GM23248 (cell line): ENCODE measurements at places on chromosomes 6 and 20. TPM values are rescaled to one million over a fixed set of nuclear protein-coding genes. Genes with fewer than 3 reads are reported as not detected.

DNA sequence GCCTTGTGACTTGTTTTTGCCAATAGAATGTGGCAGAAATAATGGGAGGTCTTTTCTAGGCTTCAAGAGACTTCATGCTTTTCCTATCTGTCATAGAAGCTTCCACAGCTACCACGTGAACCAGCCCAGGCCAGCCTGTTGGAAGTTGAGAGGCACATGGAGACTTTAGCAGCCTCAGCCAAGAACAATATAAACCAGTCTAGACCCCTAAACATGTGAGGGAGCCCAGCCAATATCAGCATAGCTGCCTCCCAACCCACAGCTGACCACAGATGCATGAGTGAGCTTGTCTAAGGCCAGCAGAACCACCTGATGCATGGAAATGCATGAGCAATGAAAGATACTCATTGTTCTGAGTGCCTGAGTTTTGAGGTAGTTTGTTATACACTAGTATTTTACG, 540.7 kb upstream of the BTBD3 start:
- no peaks in the 10 kb centered on the region for H3K27me3 ChIP-seq
- no peaks in the 10 kb centered on the region for H3K36me3 ChIP-seq
- no peak overlapping the region for H3K4me3 ChIP-seq
- H3K27ac ChIP-seq: no peak overlapping the region
- H3K4me1 ChIP-seq: peaks cover 25% of the 10 kb centered on the region

- H3K36me3 ChIP-seq: no peaks in the 10 kb centered on the region
- no peak overlapping the region for H3K27ac ChIP-seq
Observed at GRCh38 chr20:2817341-2817726, 1.2 kb downstream of the TMEM239 start.

GRCh38 chr6:145507239-145507638, 228.1 kb downstream of the EPM2A start:
- no peaks in the 10 kb centered on the region for H3K36me3 ChIP-seq
- DNase-seq: no peak
- H3K27ac ChIP-seq: no peak overlapping the region
- no peaks in the 10 kb centered on the region for H3K27me3 ChIP-seq
- no peaks in the 10 kb centered on the region for H3K4me1 ChIP-seq

RHAG gene
- not detected in 2 replicates for total RNA-seq

- no peaks in the 10 kb centered on the region for H3K36me3 ChIP-seq
- no peaks in the 10 kb centered on the region for H3K27me3 ChIP-seq
- peak overlapping the region; percentile 90 for H3K27ac ChIP-seq
- peaks cover 58% of the 10 kb centered on the region for H3K4me1 ChIP-seq
Observed at GRCh38 chr20:39849664-39850063, 839.4 kb downstream of the MAFB start.

- peaks cover 65% of the 10 kb centered on the region for H3K36me3 ChIP-seq
- H3K27me3 ChIP-seq: no peaks in the 10 kb centered on the region
- DNase-seq: no peak
- H3K27ac ChIP-seq: peak overlapping the region; percentile 30; the same call in 1 of the 2 replicates
- H3K4me3 ChIP-seq: no peak overlapping the region
Observed at GRCh38 chr6:44250067-44250717, 3.3 kb downstream of the HSP90AB1 start.

GRCh38 chr6:25165800-25166199, 113.4 kb upstream of the CARMIL1 start:
- no peak overlapping the region for H3K27ac ChIP-seq
- no peaks in the 10 kb centered on the region for H3K27me3 ChIP-seq
- peaks cover 26% of the 10 kb centered on the region for H3K4me1 ChIP-seq
- no peaks in the 10 kb centered on the region for H3K36me3 ChIP-seq
- no peak overlapping the region for H3K4me3 ChIP-seq

DNA sequence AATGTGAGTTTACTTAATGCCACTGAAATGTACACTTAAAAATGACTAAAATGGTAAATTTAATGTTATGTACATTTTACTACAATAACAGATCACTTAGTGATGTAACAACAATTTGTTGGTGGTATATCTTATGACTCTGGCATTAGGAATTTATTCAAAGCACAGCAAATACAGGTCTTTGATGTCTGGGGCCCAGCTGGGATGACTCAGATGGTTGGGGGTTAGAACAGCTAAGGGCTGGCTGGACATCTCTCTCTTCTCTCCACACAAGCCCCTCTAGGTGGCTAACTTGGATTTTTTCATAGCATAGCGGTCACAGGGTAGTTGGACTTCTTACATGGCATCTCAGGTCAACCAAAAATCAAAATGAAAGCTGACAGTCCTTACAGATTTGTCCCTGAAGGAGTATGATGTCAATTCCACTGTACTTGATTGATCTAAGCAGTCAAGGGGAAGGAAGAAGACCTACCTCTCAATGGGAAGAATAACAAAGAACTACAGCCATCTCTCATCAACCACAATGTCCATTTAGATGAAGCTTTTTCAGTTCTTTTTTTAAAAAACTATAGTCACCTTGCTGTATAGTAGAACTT, 37.5 kb upstream of the LCA5 start:
- H3K27me3 ChIP-seq: no peaks in the 10 kb centered on the region
- H3K4me1 ChIP-seq: peaks cover 9% of the 10 kb centered on the region
- peak; percentile 52 for DNase-seq
- H3K27ac ChIP-seq: no peak overlapping the region
- H3K4me3 ChIP-seq: no peak overlapping the region
- no peaks in the 10 kb centered on the region for H3K36me3 ChIP-seq

- no peaks in the 10 kb centered on the region for H3K36me3 ChIP-seq
- peaks cover 9% of the 10 kb centered on the region for H3K4me1 ChIP-seq
- DNase-seq: no peak
- no peak overlapping the region for H3K27ac ChIP-seq
- H3K4me3 ChIP-seq: no peak overlapping the region
Observed at GRCh38 chr20:5729348-5729747, 20.9 kb upstream of the SHLD1 start.

DNA sequence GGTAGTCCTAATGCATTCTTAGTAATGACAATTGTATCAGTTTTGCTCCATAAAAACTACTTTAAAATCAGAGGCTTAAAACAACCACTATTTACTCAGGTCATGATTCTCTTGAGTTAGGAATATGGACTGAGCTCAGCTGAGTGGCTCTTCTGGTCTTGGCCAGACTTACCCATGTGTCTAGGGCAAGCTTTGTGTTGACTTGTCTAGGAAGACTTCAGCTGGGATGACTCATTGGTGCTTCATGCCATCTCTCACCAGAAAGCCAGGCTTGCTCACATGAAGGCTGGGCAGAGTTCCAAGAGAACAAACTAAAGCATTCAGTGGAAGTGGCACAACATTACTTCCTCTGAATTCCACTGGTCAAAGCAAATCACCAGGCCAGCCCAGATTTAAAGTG, 155.3 kb downstream of the DHX35 start:
- no peaks in the 10 kb centered on the region for H3K4me1 ChIP-seq
- H3K36me3 ChIP-seq: no peaks in the 10 kb centered on the region
- H3K27me3 ChIP-seq: peaks cover 7% of the 10 kb centered on the region; the same call in 1 of the 2 replicates
- no peak overlapping the region for H3K27ac ChIP-seq
- DNase-seq: peak; percentile 63
- no peak overlapping the region for H3K4me3 ChIP-seq

SMIM8 gene
- total RNA-seq: 2.0 and 2.4 TPM in 2 replicates

C6orf15 gene
- total RNA-seq: not detected in 2 replicates

GRCh38 chr20:61254881-61255626, 3.0 kb downstream of the CDH4 start:
- H3K27ac ChIP-seq: no peak overlapping the region
- no peaks in the 10 kb centered on the region for H3K36me3 ChIP-seq
- H3K27me3 ChIP-seq: peaks cover 16% of the 10 kb centered on the region
- H3K4me1 ChIP-seq: peaks cover 17% of the 10 kb centered on the region

GRCh38 chr6:14476793-14477531, 359.4 kb downstream of the CD83 start:
- H3K27me3 ChIP-seq: no peaks in the 10 kb centered on the region
- peaks cover 18% of the 10 kb centered on the region for H3K4me1 ChIP-seq

HEY2 gene
- total RNA-seq: not detected in 2 replicates

- H3K4me3 ChIP-seq: no peak overlapping the region
- H3K4me1 ChIP-seq: peaks cover 14% of the 10 kb centered on the region
- no peaks in the 10 kb centered on the region for H3K27me3 ChIP-seq
Observed at GRCh38 chr20:8633366-8633765, 435.5 kb upstream of the PLCB4 start.

GRCh38 chr6:75691012-75691411, 58.0 kb upstream of the MYO6 start:
- no peak overlapping the region for H3K4me3 ChIP-seq
- peaks cover 37% of the 10 kb centered on the region for H3K36me3 ChIP-seq
- DNase-seq: peak; percentile 38
- no peaks in the 10 kb centered on the region for H3K27me3 ChIP-seq

- no peak overlapping the region for H3K4me3 ChIP-seq
- H3K36me3 ChIP-seq: no peaks in the 10 kb centered on the region
- no peak for DNase-seq
- H3K27ac ChIP-seq: no peak overlapping the region
- 0 out of 2 replicates have a peak, but pooled peaks cover 5% of the 10 kb centered on the region for H3K4me1 ChIP-seq
- no peaks in the 10 kb centered on the region for H3K27me3 ChIP-seq
Observed at GRCh38 chr20:47428164-47428563, 71.7 kb upstream of the ZMYND8 start.

GRCh38 chr20:24938498-24938897, 10.6 kb upstream of the CST7 start:
- no peaks in the 10 kb centered on the region for H3K4me1 ChIP-seq
- H3K36me3 ChIP-seq: no peaks in the 10 kb centered on the region
- no peak overlapping the region for H3K4me3 ChIP-seq

PTGIS gene
- total RNA-seq: 178 and 192 TPM in 2 replicates

DNA sequence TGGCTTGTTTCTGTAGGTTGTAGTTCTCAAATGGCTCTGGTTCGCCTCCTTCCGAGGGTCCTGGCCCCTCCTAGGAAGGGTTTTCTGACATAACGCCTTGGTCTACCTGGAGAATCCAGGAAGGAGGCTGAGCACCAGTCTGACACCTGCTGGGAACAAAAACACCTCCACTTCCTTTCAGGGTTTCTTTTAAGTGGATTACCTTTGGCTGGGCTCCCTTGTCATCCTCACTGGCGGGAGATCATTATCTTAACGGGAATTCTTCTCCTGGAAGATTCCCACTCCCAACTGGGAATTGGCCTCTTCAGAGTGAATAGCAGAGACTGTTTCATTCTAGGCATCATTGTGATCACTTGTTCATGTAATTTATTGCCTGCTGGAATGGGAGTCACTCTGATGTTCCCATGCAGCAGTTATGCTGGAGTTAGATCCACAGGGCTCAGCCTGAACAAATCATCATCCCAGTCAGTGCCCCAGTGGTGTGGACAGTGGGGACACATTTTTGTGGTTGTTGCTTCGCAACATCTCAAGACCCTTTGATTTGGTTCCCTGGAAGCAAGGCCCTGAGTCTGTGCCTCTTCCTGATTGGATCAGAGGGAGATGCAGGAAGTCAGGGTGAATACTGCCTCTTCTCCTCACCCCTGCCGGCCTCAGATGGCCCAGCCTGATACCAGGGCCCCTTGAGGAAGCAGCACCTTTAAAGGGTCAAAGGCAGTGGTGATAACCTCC, 49.1 kb downstream of the LYRM2 start:
- no peaks in the 10 kb centered on the region for H3K4me1 ChIP-seq
- H3K36me3 ChIP-seq: no peaks in the 10 kb centered on the region
- H3K27ac ChIP-seq: no peak overlapping the region

CFAP61 gene
- total RNA-seq: not detected in 2 replicates

DNA sequence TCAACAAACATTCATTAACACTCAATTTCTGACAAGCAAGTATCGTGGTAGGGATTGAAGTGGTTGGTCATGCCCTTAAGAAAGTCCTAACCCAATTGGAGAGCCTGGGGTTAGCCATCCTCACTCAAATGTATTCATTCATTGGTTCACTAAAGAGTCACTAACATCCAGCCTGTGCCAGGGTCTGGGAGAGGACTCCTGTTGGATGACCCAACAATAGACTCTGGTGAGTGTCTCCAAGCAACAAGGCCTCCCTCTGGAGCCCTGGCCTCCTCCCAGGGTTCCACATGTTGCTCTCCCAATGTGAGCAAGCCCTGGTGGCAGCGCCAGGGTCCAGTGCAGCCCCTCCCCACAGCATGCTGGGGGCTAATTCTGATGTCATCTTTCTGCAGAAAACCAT, at the start of gene BPIFA3:
Gene BPIFA3 (plus strand): TSS at position 301 of the 400 bp plus-strand sequence. CDS start 185 bp downstream, outside the sequence.
- no peak within 1 kb of the TSS for H3K27ac ChIP-seq
- H3K4me1 ChIP-seq: no peaks in the 10 kb centered on the region
- no peaks in the 10 kb centered on the region for H3K36me3 ChIP-seq
- H3K4me3 ChIP-seq: no peak within 1 kb of the TSS
- no peak for DNase-seq
- H3K27me3 ChIP-seq: peaks cover 28% of the 10 kb centered on the region

DNA sequence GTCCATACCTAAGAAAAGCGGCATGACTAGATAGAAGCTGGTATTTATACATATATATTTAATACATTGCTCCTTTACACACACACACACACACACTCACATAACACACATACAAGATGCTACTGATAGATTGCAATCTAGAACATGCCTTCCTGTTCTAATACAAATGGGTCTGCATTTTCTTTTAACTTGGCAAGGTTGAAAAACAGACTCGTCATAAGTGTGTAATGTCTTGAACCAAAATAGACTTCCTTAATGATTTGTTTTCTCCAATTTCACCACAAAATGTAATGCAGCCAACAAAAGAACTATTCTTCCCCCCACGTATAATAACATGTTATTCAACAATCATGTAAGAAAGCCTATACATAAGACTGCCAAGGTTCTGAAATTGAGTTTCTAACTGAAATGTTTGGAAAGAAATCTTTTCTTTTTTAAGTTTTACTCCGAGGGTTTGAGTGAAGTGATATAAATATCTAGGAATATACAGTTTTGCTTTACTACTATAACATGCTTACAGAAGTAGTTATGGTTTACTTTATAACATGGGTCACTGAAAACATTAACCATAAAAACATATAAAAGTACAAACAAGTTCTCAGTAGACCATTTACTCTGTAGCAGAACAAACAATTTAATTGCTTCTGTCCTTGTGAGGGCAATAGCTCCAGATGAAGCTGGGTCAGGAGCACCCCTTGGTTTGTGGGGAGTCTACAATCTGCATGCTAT, 207.5 kb downstream of the FOXC1 start:
- peaks cover 34% of the 10 kb centered on the region for H3K4me1 ChIP-seq
- no peak overlapping the region for H3K27ac ChIP-seq
- no peak overlapping the region for H3K4me3 ChIP-seq
- H3K36me3 ChIP-seq: no peaks in the 10 kb centered on the region
- no peaks in the 10 kb centered on the region for H3K27me3 ChIP-seq
- DNase-seq: peak; percentile 52

GRCh38 chr6:39294133-39294532, 20.1 kb downstream of the KCNK17 start:
- no peaks in the 10 kb centered on the region for H3K36me3 ChIP-seq
- H3K4me1 ChIP-seq: peaks cover 9% of the 10 kb centered on the region; the same call in 1 of the 2 replicates
- H3K27me3 ChIP-seq: no peaks in the 10 kb centered on the region
